ENCODE measurements at places on chromosomes 1 and 21.

GRCh38 chr21:32570456-32570855 is 14.9 kb downstream of the TCP10L start:
- no peak for DNase-seq

- no peak for DNase-seq
These were observed 16.1 kb upstream of the RBBP5 start for GRCh38 chr1:205137901-205138300.

GRCh38 chr1:208374391-208374941 is 130.3 kb upstream of the PLXNA2 start:
- DNase-seq, result no peak

DNA sequence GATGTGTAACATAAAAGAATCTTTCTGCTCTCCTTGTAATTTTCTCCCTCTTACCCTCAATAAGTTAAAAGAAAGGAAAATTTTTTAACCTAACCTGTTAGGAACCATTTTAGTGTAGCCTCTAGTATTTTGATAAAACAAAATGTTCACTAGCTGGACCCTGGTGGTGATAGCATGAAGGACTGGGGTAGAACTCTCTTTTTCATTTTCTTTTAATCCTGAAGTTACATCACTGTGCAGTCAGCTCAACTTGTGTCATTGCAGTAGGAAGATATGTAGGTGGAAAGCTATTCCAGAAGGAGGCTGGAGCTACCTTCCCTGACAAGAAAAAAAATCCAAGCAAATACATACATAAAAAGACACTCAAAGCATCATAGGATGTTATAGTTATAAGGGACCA is 39.3 kb downstream of the NFIA start:
- DNase-seq, result no peak

GRCh38 chr1:98030483-98030882 is 109.6 kb upstream of the DPYD start:
- no peak for DNase-seq

- DNase-seq, result no peak
These were observed 24.6 kb downstream of the ASAP3 start for GRCh38 chr1:23459338-23459757.

DNA sequence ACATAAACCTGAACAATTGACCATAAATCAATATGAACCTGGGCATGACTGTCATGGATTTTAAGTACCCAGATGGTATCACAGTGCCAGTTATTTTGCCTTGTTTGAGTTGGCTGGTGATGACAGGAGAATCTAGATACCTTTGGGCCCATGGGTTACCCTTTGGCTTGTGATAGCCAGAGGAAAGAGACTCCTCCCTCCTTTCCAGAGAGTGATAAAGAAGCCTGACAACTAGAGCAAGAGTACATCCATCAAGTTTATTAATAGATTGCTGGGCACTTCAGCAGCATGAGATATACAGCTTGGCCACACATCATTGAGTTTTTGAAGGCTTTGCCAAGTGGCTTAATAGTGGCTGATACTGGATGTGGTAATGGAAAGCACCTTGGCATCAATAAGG is 6.6 kb upstream of the FMO3 start:
- DNase-seq, result no peak

DNA sequence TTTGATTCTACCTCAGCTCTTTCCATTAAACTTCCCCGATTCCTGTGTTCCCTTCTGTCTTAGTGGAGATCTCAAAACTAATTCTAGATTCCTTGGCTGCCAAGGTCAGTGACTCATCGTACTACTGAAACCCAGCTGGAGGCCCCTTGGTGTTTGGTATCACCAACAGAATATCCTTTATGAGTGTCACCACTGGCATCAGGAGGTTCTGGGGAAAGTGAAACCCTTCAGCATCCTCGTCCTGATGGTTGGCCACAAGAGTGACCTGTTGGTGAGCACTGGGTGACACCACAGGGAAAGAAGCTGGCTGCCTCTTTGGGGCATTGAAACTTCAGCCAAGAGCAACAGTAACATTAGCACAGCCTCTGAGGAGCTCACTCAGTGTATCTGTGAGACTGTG is 9.6 kb downstream of the RAB42 start:
- DNase-seq, result no peak

DNA sequence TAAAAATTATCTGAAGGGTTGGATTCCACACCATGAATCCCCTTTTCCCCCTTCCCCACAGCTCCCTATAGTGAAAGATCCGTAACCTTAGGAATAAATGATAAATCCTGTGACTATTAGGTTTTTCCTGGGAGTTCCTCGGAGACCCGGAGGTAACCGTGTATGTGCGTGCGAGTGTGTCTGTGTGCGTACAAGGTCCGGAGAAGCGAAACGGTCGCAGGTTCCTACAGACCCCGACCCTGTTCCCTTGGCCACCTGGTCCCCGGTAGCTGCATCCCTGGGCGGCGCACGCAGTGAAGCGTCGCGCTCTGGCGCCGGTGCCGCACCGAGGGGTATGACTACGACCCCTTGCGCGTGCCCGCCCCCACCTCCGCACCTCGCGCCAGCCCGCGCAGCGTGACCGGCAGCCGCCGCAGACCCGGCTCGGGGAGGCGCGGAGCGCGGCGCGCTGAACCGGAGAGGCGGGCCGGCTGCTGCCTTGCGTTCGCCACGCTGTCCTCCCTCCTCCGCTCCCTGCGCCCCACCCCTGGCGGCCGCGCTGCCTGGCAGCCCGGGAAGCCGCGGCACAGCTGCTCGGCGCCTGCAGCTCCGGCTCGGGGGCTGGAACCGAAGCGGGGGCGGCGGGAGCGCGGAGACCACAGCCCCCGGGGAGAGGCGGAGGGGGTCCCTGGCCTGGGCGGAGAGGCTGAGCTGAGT is at the start of gene AK5:
TSS of gene AK5 (plus strand) at position 529 of the 696 bp plus-strand sequence. CDS start 295 bp downstream, outside the sequence.
- peak; percentile 20 for DNase-seq
